ENCODE measurements at places on chromosomes 1 and 21.

DNA sequence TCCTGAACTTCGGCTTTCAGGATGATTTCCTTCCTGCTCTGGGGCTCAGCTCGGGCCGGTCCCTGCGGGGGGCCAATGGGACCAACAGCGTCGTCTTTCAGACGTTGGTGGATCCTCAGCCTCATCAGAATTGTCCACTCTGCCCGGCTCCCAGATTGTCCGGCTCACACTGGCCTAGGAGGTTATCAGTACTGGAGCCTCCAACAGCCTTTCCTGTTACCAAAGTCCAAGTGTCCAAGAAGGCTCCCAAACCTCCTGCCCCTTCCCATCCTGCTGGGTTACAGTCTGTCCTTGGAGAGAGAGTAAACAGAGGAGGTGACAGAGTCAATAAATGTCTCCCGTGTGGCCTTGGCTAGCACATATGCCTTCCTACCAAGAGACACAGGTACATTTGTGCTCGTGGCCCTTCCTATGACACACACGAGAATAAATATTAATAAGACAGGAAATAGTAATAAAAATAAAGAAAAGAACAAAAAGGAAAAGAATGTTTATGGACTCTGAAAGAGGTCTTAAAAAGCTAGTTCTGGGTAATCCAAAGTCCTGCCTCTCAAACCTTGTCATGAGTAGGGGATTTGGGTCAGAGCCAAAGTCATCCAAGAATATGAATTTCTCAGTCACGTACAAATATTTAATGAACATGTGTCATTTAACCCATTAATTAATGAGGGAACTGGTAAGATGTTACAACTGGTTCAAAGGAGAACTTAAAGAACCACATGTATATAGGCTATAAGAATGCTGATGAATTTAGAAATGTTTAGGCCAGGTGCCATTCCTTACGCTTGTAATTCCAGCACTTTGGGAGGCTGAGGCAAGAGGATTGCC, 80.8 kb upstream of the SLC2A1 start:
- DNase-seq, result no peak

DNA sequence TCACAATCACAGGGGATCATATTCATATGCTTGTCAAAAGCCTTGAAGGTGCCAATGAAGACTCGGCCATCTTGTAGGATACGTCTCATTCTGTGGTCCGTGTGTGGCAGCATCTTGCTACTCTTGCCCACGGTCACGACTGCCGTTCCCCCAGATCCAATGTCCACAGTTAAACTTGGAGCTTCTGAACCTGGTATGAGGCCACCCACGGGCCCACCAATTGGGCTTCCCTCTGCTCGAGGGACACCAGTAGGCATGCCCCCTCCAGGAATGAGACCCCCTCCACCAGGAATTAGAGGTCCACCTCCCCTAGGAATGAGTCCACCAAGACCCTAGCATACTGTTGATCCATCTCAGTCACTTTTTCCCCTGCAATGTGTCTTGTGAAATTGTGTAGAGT, 39.6 kb downstream of the MORN1 start:
- DNase-seq, result no peak

DNA sequence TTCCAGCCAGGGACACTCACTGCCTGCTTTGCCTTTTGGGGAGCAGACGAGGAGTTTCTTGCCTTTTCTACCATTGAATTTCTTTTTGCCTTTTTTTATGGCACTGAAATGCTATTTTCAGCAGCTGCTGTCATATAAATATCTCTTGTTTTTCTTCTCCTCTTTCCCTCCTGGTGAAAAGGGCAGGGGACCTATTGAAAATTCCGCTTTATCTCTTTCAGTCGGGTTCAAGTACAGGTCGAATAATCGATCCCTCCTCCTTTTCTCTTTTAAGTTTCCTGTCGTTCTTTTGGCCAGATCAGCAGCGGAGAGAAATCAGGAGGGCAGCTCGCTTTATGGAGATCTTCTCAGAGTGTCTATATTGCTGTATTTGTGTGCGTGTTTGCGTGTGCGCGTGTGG, 67.4 kb upstream of the CASZ1 start:
- DNase-seq, result no peak

DNA sequence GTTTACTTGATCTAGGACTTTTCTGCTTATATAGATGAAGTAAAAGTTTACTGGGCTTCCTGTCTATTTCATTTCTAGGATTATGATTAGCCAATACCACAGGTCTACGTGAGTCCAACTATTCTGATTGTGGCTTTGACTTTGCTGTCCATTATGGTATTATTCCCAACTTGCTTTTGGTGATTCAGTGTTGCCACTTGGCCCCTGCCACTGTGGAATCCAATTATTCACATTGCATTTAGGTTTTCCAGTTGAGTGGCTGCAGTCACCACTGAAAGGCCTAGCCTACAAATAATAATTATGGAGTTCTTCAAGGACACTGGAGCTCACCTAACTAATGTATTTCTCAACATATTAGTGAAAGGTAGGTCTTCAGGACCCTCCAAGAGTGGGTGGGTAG, 574.3 kb upstream of the USP24 start:
- DNase-seq, result no peak

DNA sequence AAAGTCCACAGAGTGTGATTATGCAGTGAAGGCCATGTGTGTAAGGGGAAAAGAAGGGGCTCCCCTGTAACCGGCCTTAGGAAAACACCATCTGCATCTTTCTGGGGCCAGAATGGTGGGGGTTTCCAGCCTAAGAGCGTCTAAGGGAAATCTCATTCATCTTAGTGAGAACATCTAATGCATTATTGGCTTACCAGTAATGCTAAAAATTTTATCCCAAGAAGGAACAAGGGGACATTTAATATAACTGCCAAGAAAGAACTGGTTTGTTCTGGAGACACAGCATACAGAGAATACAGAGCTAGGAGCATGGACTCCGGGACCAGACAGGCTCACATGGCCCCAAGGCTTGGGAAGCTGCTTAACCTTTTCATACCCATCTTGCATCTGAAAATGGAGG, 58.3 kb upstream of the DSCAM start:
- no peak for DNase-seq

DNA sequence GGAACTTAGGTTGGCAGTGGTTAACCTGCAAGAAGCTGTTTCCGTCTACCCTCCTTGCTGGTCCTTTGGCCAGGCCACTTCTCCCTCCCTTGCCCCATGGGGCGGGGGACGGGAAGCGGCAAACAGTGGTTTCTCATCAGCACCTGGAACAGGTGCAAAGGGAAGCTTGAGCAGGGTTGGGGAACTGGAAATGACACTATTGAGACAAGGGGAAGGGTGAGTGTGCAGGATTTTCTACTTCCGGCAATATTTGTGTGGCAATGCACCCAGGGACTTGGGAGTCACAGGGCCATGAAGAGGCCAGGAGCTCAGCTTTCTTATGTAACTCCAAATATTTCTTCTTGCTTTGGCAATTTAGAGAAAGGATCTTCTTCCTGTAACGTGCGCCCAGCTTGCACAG, 29.0 kb upstream of the SARS1 start:
- no peak for DNase-seq

GRCh38 chr1:205141236-205142101, 19.7 kb upstream of the RBBP5 start:
- DNase-seq, result peak; percentile 20

DNA sequence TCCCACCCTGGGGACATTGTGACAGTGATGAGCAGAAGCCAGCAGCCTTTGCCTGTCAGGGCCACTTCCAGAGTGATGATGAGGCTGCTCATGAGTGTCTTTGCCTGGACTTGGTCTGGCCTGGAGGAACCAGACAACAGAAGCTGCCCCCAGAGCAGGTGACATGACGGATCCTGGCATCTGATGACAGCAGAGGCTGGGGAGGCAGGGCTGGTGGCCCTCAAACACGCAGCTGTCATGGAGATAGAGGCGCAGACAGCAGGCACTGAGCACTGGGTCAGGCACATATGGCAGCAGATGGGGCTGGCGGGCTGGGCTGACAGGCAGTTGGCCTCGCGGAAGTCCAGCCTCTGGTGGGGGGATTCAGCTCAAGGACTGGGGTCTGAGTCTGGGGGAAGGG, 66.4 kb upstream of the STUM start:
- no peak for DNase-seq

DNA sequence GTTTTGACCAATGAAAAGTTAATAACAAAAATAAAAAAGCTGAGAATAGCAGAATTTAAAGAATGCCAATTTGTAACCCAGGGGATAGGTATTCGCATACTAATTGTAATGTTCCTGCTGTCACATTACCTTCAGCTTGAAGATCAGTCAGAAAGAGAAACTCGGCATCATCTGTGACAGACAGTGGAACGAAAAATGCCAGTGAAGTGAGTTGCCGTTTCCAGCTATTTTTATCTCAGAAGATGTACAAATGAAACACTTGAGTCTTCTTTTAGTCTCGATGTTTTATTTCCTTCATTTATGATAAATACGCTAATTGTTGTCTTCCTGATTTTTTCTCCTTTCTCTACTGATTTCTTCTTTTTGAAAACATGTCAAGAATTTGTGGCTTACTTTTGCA, 26.1 kb downstream of the RGS21 start:
- DNase-seq, result no peak

- no peak for DNase-seq
These were observed 235.9 kb upstream of the IRF2BP2 start for GRCh38 chr1:234845836-234846235.

- no peak for DNase-seq
These were observed 5.3 kb upstream of the FGGY start for GRCh38 chr1:59291561-59291960.

- DNase-seq, result no peak
These were observed 30.7 kb downstream of the MRAP start for GRCh38 chr21:32329331-32329730.

- DNase-seq, result no peak
These were observed 73.8 kb downstream of the LYPLAL1 start for GRCh38 chr1:219247441-219247840.

DNA sequence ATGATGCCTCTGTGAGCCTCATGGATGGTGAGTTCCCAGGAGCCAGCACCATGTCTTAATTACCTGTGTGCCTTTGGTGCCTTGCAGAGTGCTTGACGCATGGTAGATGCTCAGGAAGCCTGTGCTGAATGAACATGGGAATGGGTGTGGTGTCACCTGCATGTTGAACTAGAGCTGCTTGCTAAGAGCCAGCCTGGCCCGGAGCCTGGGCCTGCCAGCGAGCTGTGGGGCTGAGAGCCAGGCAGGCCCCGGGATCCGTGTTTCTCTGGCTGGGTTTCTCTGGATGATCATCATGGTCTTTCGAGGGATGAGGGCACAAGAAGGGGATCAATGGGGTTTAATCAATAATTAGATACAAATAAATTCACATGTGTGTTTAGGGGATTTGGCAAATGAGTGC, 6.7 kb upstream of the TEX35 start:
- no peak for DNase-seq

- no peak for DNase-seq
These were observed 8.6 kb upstream of the ACBD3 start for GRCh38 chr1:226195144-226195543.

GRCh38 chr21:44941567-44941966, 1.7 kb downstream of the SLX9 start:
- no peak for DNase-seq

DNA sequence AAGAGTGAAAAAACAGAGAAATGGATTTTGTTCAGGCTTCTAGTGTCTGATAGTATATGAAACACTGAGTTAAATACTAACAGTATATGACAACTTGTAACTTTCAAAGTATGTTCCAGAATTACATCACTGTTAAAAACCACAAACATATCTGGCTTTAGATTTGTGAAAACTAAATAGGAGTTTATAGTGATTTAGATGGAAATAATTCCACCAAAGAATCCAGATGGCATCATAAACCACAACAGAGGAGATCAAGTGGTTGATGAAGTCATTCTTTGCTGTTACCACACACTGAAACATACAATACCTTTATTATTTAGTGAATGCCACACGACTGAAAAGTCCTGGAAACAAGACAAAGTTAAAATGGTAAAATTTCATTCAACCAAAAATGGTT, 37.2 kb downstream of the ALG14 start:
- no peak for DNase-seq

DNA sequence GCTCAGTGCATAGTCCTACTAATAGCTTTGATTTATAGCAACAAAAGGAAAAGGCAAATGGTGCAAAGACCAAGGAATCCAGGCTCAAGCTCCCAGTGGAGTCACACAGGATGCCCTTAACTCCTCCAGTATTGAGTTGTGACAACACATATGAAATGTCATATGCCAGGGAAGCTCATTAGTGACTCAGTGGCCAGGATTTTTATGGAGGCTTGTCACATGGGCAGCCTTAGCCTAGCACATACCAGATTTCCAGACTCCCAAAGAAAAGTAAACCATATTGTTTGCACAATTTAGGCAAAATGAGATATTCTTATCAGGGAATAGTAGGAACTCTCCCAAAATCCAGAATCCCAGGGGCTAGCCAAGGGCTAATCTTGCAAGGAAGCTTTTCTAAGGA, 129.2 kb downstream of the MAGI3 start:
- DNase-seq, result no peak

DNA sequence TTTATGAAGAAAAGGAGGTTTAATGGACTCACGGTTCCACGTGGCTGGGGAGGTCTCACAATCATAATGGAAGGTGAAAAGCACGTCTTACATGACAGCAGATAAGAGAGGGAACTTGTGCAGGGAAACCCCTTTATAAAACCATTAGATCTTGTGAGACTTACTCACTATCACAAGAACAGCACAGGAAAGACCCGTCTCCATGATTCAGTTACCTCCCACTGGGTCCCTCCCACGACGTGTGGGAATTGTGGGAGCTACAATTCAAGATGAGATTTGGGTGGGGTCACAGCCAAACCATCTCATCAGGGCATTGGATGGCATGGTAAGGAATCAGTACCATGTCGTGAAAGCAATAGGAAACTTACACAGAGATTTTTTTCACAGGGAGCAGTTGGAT, 63.1 kb downstream of the MTR start:
- no peak for DNase-seq

DNA sequence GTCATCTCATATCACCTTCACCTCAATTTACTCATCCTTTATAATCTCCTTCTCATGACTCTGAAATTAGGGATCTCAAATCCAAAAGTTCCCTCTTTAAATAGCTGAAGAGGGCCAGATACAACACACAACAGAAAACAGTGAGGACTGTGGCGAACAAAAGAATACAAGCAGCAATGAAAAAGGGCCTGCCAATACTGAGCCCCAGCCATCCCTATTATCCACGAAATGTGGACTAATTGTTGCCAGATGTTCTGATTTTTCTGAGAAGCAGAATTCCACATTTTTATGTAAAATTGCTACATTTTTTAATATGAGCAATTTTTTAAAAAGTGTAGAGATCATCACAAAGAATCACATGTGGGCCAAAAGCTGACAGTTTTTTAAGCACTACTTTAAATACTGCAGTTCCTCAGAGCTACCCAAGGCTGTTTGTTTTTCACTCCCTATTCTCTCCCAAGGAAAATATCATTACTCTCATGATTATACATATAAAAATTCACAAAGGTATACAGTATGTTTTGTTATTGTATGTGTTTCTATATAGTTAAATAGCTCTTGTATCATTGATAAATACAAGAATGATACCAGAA, 90.0 kb downstream of the ASH1L start:
- DNase-seq, result no peak

DNA sequence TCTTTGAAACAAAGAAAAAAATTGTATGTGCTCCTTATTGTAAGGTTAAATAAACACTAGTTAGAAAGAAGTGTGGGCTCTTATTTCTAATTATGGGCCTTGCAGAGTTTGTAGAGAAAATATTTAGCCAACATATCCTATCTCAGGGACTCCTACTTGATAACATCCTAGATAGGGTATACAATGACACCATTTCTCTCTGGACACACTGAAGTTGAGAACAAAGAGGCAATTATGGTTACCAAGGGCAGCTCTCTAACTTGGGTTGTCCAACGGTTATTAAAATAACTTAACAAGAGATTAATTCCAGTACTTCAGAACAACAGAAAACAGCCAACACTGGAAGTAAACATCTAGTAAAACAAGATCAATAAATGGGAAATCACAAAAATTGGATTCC, 69.0 kb upstream of the ZC3H11B start:
- DNase-seq, result no peak

GRCh38 chr21:31556662-31557061, 102.8 kb upstream of the SOD1 start:
- no peak for DNase-seq
